Fibroblast of lung (primary cell): ENCODE measurements at places on chromosomes 4 and X. TPM values are rescaled to one million over a fixed set of nuclear protein-coding genes. Genes with fewer than 3 reads are reported as not detected.

Gene CT47B1
- total RNA-seq: not detected in 2 replicates

Gene PABPC4L
- total RNA-seq: 0.77 and 1.2 TPM in 2 replicates

Gene S100G
- not detected in 2 replicates for total RNA-seq

Gene CTAG2
- not detected in 2 replicates for total RNA-seq

Gene TCP11X2
- not detected in 2 replicates for total RNA-seq

Gene DDIT4L
- 3.3 and 6.4 TPM in 2 replicates for total RNA-seq

Gene KLHL13
- total RNA-seq: 8.2 and 22.5 TPM in 2 replicates

Gene CXXC4
- under 0.01 TPM in 2 replicates for total RNA-seq

Gene OPN1LW
- not detected in 2 replicates for total RNA-seq

Gene NOX1
- not detected in 2 replicates for total RNA-seq

Gene DRD5
- total RNA-seq: not detected in 2 replicates

Gene CNGA1
- total RNA-seq: not detected in 2 replicates

Gene HSFX3
- not detected in 2 replicates for total RNA-seq

Gene UNC5C
- total RNA-seq: 2.0 and 3.9 TPM in 2 replicates

Gene SNCA
- total RNA-seq: 6.8 and 7.7 TPM in 2 replicates

Gene HMX1
- not detected in 2 replicates for total RNA-seq

Gene PAGE4
- total RNA-seq: not detected in 2 replicates

Gene VCX
- total RNA-seq: not detected in 2 replicates

Gene MAGEE1
- 0.77 and 1.2 TPM in 2 replicates for total RNA-seq

Gene COL25A1
- under 0.01 TPM in 2 replicates for total RNA-seq

Gene TIMP1
- total RNA-seq: 460 and 845 TPM in 2 replicates

Gene IL2
- not detected in 2 replicates for total RNA-seq

Gene PAK3
- 1.3 and 2.0 TPM in 2 replicates for total RNA-seq

Gene PLCXD1
- total RNA-seq: 5.6 and 10.9 TPM in 2 replicates

Gene RHOXF2
- total RNA-seq: not detected in 2 replicates

Gene ANXA10
- 0.17 and 0.26 TPM in 2 replicates for total RNA-seq

Gene C4orf51
- not detected in 2 replicates for total RNA-seq

Gene ZAR1
- total RNA-seq: not detected in 2 replicates

Gene HSD17B10
- 41.6 and 46.0 TPM in 2 replicates for total RNA-seq

Gene PAGE2B
- not detected in 2 replicates for total RNA-seq

Gene ALB
- not detected in 2 replicates for total RNA-seq
